Suprapubic skin (tissue), 4 donors: ENCODE measurements at places on chromosomes 6 and 20. TPM values are rescaled to one million over a fixed set of nuclear protein-coding genes. Genes with fewer than 3 reads are reported as not detected.

DNA sequence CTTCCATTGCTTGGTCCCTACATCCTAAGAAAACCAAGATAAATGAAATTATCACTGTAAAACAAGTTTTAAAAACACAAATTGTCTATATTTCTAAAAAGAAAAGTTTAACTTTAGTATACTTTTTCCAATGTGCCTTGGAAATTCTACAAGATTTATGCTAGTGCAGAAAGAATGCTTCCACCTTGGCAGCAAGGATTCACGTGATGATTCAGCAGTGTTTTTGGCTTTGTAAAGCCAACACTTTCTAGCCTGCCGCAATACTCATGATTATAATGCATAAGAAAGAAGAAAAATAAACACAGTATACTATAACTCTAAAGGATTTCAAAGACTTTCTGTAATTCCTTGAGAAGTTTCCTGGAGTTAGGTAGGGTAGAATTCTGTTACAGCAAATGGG is 442.7 kb downstream of the TENT5A start:
- no peak for DNase-seq

GRCh38 chr6:137646484-137646883 is 152.3 kb upstream of the OLIG3 start:
- no peak for DNase-seq

- peak; percentile 18 for DNase-seq
These were observed 244.4 kb downstream of the LRFN2 start for GRCh38 chr6:40342723-40343122.

Gene SSTR4
- not detected for total RNA-seq
